ENCODE measurements at places on chromosomes 12 and 14.

DNA sequence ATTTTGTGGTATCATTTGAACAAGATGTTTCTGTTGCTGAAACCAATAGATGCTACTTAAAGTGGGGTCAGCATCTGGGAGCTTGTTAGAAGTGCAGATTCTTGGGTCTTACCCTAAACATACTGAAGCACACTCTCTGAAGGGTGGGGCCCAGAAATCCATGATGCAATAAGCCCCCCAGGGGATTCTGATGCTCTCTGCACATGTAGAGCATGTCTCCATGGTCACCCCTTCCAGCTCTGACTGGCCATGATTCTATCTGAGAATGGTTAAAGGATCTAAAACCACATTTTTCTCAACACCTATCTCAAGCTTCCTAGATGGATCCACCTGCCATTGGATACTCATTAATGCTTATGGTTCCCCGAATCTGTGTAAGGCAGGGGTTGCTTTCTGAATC is 20.4 kb downstream of the JDP2 start:
- no peak for DNase-seq

DNA sequence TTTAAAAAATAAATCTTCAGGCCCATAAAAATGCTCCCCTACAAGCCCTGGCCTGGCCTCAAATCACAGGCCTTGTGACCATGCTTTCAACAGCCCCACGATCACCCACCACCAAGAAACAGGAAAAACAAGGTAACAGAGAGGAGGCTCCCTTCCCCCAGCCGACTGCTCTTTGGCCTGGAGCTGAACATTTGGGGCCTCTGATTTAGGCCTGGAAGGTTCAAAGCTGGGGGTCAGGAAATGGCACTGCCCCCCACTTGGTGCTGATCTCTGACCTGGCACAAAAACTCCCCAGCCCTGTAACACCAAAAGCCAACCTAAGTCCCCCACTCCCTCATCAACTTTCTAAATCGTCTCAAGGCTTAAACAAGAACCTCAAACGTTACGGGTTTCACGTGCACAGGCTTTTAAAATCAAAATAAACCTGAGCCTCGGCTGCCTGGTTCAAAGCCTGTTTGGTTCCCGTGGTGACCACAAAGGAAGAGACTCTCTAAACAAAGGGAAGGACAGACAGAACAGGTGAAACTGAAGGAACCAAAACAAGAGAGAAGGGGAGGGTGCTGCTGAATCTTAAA is 9.0 kb downstream of the ACTN1 start:
- no peak for DNase-seq

GRCh38 chr12:52759695-52760094 is 17.4 kb downstream of the KRT76 start:
- DNase-seq, result no peak

GRCh38 chr12:128707488-128707887 is 116.3 kb downstream of the SLC15A4 start:
- no peak for DNase-seq

- DNase-seq, result peak; percentile 79
Measured at GRCh38 chr14:23539248-23540140, 12.1 kb downstream of the ZFHX2 start.

DNA sequence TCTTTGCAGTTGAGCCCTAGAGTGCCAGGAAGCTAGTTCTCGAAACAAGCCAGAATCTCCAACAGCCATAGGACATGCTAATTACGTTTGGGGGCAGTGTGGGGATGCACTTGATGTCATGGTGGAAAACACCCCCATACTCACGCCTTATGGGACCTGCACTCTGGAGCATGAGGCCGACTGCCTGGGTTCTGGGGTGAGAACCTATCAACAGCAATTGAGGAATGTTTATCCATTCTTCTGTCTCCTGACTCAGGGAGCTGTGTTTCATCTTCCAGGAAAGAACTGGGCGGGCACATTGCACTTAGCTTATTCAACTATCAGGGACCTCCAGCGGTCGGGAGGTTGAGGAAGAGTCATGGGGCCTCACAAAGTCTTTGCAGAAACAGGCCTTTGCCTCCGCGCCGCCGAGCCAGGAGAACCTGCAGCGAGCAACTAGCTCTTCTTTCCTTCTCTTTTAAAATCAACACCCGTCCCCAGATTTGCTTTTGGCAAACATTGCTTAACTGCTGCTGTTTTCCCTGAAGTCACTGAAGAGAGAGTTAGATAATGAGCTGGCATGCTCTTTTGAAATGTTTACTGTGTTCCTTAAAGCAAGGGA is 226.1 kb upstream of the DIO3 start:
- no peak for DNase-seq

- DNase-seq, result no peak
Measured at GRCh38 chr14:95699412-95699811, 13.2 kb downstream of the TCL1B start.

GRCh38 chr14:93643676-93644075 is 144.6 kb downstream of the PRIMA1 start:
- DNase-seq, result no peak

- no peak for DNase-seq
Measured at GRCh38 chr12:7120166-7120565, 8.5 kb downstream of the RBP5 start.

- no peak for DNase-seq
Measured at GRCh38 chr12:45220363-45220931, 4.6 kb downstream of the ANO6 start.

- no peak for DNase-seq
Measured at GRCh38 chr14:22748206-22748605, 18.3 kb upstream of the OXA1L start.

DNA sequence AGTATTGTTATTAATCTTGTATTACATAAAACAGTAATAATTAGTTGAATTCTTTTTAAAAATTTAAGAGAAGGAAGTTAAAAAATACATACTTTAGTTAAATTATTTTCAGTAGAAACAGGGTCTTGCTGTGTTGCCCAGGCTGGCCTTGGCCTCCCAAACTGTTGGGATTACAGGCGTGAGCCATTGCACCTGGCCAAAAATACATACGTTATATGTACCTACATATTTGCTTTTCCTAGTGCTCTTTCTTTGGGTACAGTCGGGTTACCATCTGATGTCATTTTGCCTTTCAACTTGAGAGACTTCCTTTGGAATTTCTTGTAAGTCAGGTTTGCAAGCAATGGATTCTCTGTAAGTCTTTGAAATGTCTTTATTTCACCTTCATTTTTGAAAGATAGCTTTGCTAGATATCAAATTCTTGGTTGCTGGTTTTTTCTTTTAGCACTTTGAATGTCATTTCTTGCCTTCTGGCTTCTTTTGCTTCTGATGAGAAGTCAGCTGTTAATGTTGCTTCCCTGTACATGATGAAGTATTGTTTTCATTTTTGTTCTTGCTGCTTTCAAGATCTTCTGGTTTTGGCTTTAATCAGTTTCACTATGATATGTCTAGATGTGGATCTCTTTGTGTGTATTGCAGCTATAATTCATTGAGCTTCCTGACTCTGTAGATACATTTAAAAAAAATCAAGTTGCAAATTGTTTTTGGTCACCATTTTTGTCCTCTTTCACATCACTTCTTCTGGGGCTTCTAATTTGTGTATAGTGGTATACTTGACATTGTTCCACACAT is 84.4 kb downstream of the SPATS2 start:
- DNase-seq, result no peak

GRCh38 chr12:130018614-130019013 is 114.8 kb upstream of the TMEM132D start:
- DNase-seq, result no peak

- no peak for DNase-seq
Measured at GRCh38 chr12:18716236-18716635, 21.6 kb downstream of the PLCZ1 start.

- DNase-seq, result peak; percentile 87
Measured at GRCh38 chr14:51006781-51007211, 62.5 kb upstream of the PYGL start.
